ENCODE measurements at places on chromosomes 11 and 22.

GRCh38 chr11:34570584-34570983 lies 50.3 kb upstream of the EHF start:
- DNase-seq = peak; percentile 9

- no peak for DNase-seq
These were observed 9.8 kb upstream of the TBX1 start for GRCh38 chr22:19750507-19751490.

DNA sequence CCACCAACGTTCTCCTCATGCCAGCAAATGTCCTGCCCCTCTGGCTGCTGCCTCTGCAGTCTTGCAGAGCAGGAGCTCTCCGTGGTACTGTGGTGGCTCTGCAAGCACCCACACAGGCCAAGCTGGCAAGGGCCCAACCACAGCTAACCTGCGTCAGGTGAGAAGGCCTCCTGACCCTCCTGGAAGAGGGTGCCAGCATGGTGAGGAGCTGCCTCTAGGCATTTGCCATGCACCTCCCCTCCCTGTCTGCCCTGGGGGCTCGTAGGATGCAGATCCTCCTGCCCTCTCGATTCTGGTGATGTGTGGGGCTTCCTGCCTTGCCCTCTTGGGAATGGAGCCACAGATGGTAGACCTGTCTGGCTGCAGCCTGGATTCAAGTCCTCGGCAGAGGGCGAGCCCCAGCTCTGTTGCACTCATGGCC lies 1408.8 kb downstream of the TBC1D22A start:
- no peak for DNase-seq

GRCh38 chr11:66195867-66196266 lies 72.6 kb upstream of the RAB1B start:
- no peak for DNase-seq

DNA sequence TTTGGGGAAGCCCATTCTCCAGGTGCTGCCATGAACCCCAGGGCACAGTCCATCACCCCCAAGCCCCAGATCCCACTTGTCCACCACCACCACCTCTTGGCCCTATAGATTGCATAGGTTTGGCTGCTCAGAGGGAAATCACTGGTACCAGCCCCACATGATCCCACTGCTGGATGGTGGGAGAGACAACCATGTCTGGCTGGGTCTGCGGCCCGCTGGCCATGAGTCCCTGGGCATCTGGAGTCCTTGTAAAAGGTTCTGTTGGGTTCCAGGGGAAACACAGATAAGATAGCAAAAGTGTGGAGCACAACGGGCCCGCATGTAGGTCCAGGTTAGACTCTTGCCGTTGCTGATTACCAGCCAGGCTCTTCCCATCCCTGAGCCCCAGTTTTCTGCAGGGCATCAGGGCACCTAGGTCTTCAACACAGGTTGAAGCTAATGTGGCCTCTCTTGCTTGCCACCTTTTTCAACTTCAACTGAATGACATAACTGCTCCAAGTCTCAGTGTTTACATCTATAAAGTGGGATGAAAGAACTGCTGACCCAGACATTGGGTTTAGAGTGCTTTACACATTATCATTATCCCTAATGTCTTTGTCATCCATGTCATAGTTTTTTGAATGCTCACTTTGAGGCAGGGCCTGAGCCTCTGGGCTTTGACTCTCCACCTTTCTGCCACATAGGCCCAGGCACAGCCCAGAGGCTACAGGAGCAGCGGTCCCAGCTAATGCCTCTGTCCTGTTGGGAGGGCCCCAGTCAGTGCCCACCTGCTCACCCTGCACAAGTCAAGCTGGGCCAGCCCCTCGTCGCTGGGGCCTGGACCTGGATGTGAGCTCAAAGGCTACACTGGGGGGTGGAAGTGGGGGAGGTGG lies 1.0 kb upstream of the TANGO2 start:
- DNase-seq = no peak

- no peak for DNase-seq
These were observed at the start of gene MS4A7 for GRCh38 chr11:60378354-60378753. MS4A7 (plus strand) TSS chr11:60378532; CDS start chr11:60383142, 4,610 bp downstream.

- DNase-seq = no peak
These were observed 24.7 kb downstream of the CAPN1 start for GRCh38 chr11:65206441-65206841.

- no peak for DNase-seq
These were observed 72.6 kb upstream of the CADM1 start for GRCh38 chr11:115576606-115577380.

DNA sequence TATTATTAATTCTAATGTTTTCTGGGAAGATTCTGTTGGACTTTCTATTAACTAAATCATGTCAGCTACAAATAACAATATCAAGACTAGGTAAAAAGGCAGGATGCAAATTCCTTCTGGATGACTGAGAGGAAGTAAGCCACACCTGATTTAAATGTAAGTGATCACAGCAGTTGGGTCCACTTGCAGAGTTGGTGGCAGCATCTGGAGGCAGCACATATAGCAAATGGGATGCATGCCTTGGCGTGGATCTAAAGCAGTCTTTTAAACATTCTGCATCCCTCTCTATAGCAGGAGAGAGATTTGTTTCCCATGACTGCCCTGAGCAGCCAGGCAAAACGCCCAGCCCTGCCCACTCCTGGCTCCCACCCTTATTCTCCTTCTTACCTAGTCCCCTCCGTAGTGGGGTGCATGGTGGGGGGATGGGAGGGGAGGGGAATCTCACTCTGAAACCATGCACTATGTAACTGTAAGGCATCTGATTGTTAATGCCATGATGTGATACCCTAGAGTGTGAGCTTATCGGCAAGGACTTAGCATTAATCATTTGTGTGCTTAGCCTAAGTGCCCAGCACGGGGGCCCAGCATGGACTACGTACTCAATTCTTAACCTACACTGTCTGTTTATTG lies 130.3 kb downstream of the EFCAB6 start:
- no peak for DNase-seq

GRCh38 chr11:31337806-31338205 lies 31.7 kb downstream of the DCDC1 start:
- no peak for DNase-seq

DNA sequence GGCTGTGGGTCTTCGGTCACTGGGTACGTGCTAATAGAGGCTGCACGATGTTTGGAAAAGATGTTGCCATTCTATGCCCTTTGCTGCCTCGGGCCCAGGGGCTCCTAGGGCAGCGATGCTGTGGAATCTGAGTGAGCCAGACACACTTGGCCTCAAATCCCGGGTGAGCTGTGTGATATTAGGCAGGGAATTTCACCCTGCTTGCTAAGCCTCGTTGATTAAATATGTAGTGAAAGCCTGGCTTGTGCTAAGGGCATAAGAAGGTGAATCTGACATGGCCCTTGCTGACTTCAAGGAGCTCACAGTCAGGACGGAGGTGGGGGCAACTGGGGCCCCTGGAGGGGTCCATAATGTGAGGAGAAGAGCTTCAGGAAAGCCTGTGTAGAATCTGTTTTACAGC lies 5.4 kb upstream of the HMOX1 start:
- no peak for DNase-seq

- no peak for DNase-seq
These were observed 6.8 kb downstream of the SAC3D1 start for GRCh38 chr11:65047581-65048422.

- no peak for DNase-seq
These were observed 1.9 kb upstream of the RFPL3 start for GRCh38 chr22:32355760-32356159.

GRCh38 chr22:47929073-47929472 lies 1166.6 kb downstream of the TBC1D22A start:
- DNase-seq = no peak

DNA sequence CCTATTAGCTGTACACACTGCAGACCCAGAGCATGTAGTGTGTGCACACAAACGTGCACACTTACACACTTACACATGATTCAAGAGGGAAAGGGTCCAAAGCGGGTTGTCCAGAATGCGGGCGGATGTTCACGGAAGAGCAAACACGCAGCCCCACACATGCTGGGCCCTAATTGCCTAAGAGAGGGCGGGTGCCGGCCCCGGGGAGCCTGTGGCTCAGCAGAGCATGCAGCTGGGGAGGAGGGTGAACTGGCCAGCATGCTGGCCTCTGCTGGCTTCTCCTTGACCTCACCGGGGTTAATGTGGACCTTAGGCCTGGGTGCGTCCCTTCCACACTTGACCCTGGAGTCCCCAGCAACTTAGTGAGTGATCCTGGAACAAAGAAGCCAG lies 816.3 kb downstream of the BRD1 start:
- no peak for DNase-seq

GRCh38 chr11:12240677-12241076 lies 130.3 kb downstream of the MICAL2 start:
- no peak for DNase-seq
